OCI-LY7 (cell line): ENCODE measurements at places on chromosomes 2 and 18.

DNA sequence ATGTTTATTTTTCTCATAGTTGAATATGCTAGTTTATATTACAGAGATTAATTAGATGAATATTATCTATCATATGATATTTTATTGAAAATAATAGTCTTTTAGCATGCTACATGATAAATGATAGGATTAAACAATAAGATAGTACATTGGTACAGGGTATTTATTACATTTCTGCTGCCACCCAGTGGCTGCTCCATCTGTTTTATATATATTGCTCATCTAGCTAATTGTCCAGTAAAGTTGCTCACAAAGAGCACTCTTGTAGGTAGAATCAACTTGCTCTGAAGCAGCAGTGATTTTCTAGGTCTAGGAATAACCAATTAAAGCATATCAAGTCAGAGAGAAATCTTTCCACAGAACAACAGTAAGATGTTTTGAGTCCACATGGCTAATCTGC lies 183.3 kb downstream of the ASXL3 start:
- peak; percentile 58 for DNase-seq

GRCh38 chr18:75246721-75247610 lies 36.4 kb downstream of the TSHZ1 start:
- no peak for DNase-seq

GRCh38 chr2:117718048-117718447 lies 96.4 kb upstream of the DDX18 start:
- no peak for DNase-seq

GRCh38 chr2:112253261-112253815 lies 1.5 kb downstream of the ZC3H8 start:
- no peak for DNase-seq
